ENCODE measurements at places on chromosomes 12 and 14.

DNA sequence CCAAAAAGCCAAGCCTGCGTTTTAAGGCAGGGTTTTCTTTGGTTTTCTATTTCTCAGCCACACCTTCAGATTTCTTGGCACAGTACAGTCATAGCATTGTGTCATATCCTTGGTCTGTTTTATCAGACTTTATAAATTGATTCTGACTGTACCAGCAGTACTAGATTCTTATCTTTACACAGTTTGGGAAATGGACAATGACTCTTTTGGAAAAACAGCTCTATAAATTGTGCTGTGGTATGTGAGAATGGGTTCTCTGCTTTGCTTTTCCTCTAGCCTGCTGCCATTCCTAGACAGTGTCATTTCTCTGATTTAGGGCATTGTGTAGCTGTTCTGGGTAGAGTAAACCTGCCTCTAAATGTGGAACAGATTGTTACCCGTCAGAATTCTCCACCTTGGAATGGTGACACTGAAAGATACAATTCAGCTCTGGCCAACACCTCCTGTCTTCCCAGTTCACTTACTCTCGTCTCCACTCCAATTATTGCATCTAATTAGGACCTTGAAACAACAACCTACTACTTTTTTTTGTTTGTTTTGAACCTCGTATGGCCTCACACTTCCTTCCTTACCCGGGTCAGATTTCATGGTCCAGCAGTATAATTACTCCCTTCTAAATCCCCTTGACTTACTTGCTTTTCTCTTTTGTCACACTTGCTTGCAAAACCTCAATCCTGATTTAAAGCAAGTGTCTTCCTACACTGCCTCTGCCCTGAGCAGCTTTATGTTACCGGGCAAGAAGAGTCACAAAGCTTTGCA lies 226.3 kb downstream of the ERC1 start:
- no peak for DNase-seq

GRCh38 chr14:93938751-93939303 lies 11.7 kb downstream of the FAM181A start:
- no peak for DNase-seq

DNA sequence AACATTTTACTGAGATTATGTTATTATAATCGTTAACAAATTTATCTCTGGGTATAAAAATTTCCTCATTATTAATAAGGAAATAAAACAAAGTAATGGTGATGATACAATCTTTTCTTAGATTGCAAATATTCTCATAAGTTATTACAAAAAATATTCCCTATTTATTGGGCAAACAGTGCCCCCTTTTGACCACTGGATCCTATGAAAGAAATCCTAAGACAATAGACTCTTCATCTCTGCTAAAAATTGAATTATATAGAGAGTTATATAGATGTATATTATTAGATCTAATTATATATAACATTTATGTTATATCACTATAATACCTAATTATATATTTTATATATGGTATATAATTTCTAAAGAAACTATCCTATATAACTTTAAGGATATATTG lies 94.2 kb upstream of the FGD4 start:
- no peak for DNase-seq

GRCh38 chr12:24133384-24133783 lies 183.9 kb upstream of the SOX5 start:
- DNase-seq: no peak

DNA sequence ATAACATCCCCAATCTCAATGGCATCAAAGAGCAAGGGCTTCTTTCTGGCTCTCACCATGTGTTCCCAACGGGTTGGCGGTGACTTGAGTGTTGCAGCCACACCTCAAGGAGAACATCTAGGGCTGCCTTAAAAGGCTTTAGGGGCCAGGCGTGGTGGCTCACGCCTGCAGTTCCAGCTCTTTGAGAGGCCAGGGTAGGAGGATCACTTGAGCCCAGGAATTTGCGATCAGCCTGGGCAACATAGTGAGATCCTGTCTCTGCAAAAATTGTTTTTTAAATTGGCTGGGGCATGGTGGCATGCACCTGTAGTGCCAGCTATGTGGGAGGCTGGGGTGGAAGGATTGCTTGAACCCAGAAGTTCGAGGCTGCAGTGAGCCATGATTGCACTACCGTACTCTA lies 14.9 kb downstream of the RFLNA start:
- DNase-seq: no peak

DNA sequence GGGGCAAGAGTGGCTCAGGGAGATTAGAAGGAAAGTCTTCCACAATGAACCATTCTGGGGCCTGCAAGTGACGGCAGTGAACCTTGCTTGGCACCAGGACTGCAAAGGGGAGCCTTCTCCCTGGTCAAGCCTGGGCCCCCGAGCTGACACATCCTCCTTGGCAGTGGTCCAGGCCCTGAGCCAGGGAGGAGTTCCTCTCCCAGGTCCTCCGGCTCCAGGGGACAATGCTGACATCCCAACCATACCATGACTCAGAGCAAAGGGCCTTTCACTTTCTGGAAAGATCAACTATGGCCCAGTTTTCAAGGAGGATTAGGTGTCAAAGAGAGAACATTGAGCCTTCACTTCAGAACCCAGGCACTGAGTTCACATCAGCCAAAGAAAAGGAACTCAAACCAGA lies 756.5 kb upstream of the TBX3 start:
- no peak for DNase-seq

GRCh38 chr14:34094384-34094783 lies 143.5 kb upstream of the EGLN3 start:
- no peak for DNase-seq

- no peak for DNase-seq
Observed at GRCh38 chr12:15344561-15344960, 22.3 kb downstream of the PTPRO start.

DNA sequence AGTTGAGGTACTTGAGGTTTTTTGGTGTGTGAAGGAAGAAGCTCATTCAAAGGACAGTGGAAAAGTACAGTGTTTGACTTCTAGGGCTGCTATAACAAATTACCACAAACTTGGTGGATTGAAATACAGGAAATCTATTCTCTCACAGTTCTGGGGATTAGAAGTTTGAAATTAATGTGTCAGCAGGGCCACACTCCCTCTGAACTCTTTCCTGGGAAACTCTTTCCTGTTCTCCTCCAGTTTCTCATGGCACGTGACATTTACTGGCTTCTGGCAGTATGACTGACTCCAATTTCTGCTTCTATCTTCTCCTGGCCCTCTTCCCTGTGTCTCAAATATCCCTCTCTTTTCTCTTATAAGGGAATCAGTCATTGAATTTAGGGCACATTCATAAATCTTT lies 160.2 kb downstream of the CCDC91 start:
- DNase-seq: no peak

GRCh38 chr12:89704457-89704856 lies 4.2 kb downstream of the ATP2B1 start:
- DNase-seq: no peak

GRCh38 chr12:128914908-128915563 lies 61.8 kb downstream of the GLT1D1 start:
- DNase-seq: no peak

DNA sequence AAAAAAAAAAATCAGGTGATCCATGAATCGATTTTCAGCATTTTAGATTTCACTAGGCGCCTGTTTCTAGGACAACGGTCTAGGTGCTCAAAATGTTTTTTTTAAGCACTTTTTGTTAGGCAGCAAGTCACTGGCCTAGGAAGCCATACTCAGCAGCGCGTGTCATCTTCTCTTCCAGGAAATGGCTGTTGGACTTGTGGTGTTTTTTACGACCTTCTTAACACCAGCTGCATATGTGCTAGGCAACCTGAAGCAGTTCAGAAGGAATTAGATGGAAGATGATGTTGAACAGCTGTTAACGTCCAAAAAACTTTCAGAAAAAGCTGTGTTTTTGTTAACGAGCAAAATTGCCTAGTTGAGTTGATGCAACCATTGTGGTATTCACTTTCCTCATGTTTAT lies 868 bp downstream of the COX8C start:
- DNase-seq: no peak

DNA sequence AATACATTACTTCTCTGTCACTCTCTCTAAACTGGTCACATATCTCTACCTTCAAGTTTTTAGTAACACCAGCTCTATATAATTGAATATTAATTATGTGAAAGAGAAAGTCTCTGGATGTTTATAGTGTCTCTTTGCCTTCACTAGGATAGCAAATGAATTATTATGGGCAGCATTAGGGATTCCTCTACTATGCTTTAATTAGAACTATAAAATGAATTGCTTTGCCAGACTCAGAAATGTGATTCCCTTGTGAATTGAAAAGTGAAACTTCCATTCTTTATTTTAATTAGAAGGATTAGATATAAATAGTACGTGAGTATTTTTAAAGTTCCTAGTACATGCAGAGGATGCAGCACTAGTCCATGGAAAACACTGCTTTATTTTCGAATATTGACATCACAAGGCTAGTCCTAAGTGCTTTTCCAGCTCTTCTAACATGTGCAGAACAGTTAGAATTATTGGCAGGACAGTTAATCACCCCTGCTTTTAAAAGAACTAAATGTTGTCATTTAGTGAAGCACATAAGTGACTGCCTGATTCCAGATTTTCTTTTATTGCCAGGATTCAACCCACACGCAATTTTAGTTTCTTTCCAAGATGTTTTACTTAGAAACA lies 23.0 kb upstream of the REP15 start:
- no peak for DNase-seq

GRCh38 chr14:96281486-96281885 lies 25.5 kb downstream of the BDKRB1 start:
- DNase-seq: no peak

DNA sequence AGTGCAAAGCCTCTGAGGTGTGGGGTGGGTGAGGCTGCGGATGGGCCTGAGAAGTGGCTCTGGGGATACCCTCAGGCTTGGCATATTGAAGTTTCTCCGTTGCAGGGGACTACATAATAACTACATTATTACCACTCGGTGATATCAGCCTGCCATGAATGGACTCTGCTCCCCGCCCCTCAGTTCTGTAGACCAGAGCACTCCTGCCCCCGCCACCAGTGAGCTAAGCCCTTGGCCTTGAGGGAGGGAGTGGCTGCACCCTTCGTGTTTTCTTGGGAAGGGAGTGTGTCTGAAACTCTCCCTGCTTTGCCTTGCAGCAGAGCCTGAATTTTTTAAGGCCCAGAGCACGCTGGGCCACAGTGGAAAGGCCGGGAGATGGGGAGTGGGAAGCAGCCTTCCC lies 1.7 kb downstream of the ORAI1 start:
- DNase-seq: no peak

DNA sequence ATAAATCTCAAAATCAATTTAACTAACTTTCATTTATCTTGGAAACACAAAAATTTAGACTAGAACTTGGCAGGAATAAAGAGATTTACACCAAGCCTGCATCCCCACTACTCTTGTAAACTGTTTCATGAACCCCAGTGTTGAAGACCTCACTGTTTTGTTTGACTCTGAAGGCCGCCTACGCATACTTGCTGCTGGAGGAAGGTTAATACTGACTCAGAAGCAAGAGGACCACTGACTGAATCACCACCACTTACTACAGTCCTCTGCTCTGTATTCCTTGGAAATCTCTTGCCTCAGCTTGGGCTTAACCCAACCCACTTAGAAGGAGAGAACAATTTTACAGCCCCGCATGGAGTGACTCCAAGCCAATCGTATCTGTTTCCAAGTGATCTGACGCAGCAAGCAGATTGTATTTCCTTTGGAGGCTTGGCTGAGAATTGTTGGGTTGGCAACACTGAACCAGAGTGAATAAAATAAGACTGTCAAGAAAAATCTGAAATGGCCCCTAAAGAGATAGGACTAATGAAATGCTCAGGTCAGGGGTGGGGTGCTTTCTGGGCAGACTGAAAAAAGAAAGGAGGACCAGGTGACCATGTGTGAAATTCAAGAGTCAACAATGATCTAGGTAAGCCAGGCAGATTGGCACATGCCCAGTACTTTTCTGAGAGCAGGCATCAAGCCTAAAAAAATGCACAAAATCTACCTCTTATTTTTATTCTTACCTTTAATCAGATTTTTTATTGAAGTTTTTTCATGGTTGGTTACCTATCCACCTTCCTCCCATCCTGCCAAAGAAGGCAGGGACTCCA lies 248.6 kb downstream of the ZFP36L1 start:
- no peak for DNase-seq
